ENCODE measurements at places on chromosomes 7 and 10. TPM values are rescaled to one million over a fixed set of nuclear protein-coding genes. Genes with fewer than 3 reads are reported as not detected.

- DNase-seq, result no peak
Observed at GRCh38 chr10:113019692-113020474, 69.8 kb downstream of the TCF7L2 start.

- no peak for DNase-seq
Observed at GRCh38 chr7:142784096-142784495, 13.3 kb downstream of the PRSS2 start.

GIMAP7 gene
- 24.1 TPM for total RNA-seq

- DNase-seq, result no peak
Observed at GRCh38 chr10:79140855-79141254, 72.1 kb downstream of the ZMIZ1 start.

DNA sequence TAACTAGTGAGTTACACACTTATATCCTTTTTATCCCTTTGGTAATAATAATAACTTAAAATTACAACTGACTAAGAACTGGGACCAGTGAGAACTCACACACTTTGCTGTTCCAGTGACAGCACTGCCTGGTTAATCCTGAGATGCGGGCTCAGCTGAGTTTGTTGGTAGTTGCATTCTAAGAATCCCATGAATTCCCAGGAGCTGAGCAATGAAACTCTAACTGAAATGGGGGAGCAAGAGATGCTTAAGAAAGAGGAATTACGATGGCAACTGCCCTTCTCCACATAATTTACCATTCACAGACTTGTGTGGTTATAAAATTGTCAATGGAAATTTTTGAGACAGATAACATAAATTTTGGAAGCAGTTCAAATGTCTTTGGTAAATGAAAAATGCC lies 659.4 kb downstream of the MAGI2 start:
- DNase-seq, result no peak

DNA sequence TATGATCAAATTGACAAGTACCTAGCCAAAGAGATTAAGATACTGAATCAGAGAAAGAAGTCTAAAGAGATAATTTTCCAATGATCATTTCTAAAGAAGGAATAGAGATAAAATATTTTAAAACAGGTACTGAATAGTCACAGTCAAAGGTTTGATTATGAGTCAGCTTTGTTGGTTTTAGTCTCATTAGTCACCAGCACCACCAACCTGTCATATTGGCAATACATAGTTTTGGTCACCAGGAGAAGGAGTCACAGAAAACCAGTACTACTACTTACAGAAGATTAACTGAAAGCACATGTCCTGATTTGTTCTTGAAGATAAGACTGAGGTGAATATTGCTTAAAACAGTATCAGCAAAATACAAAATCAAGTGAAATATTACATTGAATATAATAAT lies 34.6 kb downstream of the ZEB1 start:
- DNase-seq, result no peak

TEX36 gene
- not detected for total RNA-seq

AS3MT gene
- total RNA-seq, result 22.4 TPM

- DNase-seq, result no peak
Observed at GRCh38 chr10:63027531-63027930, 105.6 kb upstream of the NRBF2 start.

DNA sequence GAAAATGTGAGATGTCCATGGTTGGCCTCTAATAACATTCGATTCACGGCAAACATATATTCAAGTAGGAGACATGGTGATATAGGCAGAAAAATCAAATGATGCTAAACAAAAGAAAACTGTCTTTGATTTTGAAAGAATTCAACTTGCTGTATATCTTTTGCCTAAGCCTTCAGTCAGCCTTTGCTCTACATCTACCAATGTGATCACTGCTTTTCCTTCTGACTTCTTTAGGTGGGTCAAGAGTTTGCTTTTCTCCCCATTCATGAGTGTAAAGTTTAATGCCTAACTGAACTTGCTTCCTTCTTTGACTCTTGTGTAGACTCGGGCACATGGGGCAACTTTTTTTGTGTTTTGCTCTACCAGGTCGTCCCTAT lies 417 bp upstream of the HIF1AN start:
- no peak for DNase-seq

- DNase-seq, result no peak
Observed at GRCh38 chr10:119640875-119641526, 10.2 kb upstream of the BAG3 start.

DNA sequence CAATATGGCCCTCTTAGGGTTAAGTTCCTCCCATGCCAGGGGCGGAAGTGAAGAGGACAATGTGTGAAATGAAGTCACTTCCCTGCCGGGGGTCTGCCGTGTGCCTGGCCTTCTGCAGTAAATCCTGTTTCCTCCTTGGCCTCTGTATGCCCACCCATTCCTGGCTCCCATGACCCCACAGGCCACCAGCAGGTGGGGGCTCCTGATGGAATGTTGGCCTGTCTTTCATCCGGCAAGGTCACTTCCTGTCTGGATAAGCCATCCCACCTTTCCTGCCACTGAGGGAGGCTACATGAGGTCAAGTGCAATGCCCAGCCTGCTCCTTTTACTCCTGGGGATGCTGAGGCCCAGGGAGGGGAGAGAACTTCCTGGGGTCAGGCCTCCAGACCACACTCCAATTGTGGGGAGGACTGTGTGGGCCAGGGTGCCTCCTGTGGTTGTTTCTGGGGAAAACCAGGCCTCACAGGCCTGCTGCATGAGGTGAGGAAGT lies 22.3 kb downstream of the PALD1 start:
- DNase-seq, result peak; percentile 52

DNA sequence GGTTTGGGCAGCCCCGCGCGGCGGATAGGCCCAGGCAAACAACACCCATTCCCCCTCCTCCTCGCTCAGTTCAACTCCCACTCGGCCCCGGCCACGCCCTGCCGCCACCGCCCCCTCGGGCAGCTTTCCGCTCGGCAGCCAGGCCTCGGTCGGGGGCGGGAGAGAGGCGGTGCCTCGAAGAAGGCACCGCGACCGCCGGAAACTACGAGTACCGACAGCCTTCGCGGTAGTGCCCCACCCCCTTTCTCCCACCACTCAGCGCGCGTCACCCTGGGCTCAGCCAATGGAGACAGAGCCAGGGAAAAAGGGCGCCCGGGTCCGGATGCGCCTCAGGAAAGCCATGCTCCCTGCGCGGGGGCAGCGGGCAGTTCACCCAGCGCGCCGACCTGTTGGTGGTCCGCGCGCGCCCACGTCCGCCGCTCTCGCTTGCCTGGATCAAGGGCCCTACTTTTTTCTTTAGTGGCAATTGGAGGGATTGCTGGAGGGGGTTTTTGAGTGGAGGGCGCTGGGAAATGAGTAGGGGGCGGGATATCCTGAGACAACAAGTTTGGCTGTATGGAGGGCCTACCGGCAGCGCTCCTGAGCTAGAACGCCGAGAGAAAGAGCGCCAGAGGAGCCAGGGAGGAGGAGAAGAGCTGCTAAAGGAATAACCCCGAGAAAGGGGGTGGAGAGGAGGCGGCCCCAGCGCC lies 557 bp upstream of the SP4 start:
- DNase-seq, result peak; percentile 99

MRPS33 gene
- total RNA-seq, result 125 TPM

GPER1 gene
- 2.8 TPM for total RNA-seq

- DNase-seq, result no peak
Observed at GRCh38 chr7:112707655-112708054, 82.5 kb downstream of the TMEM168 start.

All from left ventricle myocardium superior (tissue), 1 donor.